ENCODE measurements at places on chromosomes 1 and 21.

- no peak for DNase-seq
Measured at GRCh38 chr1:118961156-118961555, 27.0 kb downstream of the TBX15 start.

GRCh38 chr1:45945426-45945825, 142.0 kb downstream of the MAST2 start:
- DNase-seq: no peak

DNA sequence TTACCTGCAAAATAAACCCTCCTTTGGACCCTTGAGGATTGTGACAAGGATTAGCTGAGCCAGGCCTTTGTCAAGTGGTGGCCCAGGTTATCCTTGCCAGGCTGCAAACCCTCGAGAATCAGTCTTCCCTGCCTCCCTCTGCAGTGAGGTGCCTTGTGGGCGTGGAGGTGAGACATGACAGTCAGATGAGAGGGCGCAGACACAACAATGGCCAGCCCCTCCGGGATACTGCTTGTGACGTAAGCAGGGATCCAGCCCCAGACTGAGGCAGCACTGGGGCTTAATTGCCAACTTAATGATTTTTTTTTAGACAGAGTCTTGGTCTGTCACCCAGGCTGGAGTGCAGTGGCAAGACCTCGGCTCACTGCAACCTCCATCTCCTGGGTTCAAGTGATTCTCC, 104.6 kb downstream of the LAMC2 start:
- DNase-seq: no peak

GRCh38 chr1:148293651-148294050, 141.6 kb upstream of the NBPF11 start:
- DNase-seq: no peak

GRCh38 chr1:46394108-46394871, at the start of gene FAAH:
Gene FAAH (plus strand): TSS chr1:46394317. CDS start chr1:46394349, 32 bp downstream.
- DNase-seq: peak; percentile 81

DNA sequence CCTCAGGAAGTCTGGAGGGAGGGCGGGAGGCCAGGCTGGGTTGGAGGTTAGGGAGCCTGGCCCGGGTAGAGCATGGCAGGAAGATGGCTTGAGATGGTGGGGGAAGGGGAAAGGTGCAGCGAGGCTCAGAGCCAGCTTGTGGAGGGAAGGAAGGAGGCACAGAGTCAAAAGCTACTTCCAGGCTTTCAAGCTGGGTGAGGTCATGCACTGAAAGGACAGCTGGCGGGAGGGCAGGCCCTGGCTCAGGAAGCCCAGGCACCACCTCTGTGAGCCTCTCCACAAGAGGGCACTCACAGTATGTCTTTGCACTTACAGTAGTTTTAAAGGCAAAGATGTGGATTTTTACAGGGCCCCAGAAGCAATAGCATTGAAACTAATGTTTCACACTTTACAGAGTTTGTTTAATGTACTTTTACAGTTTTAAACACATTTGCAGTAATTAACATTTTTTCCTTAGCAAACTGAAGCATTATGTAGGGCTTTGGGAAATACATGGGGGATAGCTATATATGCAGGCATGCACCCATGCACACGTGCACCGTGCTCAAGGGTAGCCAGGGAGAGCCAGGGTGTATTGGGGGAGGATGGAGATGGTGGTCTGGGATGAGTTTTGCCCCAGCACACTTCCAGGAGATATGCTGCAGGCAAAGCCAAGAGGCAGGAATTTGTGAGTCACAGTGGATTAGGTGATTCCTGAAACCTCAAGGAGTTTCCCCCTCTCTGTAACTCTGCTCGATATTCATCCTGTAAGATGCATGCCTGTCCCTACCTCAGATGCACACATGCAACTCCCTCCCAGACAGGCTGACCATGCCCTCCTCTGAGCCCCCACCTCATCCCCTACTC, 6.1 kb upstream of the ADAM15 start:
- DNase-seq: peak; percentile 64

GRCh38 chr1:222441066-222441465, 106.8 kb downstream of the HHIPL2 start:
- no peak for DNase-seq

GRCh38 chr21:45209685-45210284, 77.9 kb downstream of the POFUT2 start:
- no peak for DNase-seq

- DNase-seq: no peak
Measured at GRCh38 chr1:43379476-43379875, 10.1 kb downstream of the MED8 start.

DNA sequence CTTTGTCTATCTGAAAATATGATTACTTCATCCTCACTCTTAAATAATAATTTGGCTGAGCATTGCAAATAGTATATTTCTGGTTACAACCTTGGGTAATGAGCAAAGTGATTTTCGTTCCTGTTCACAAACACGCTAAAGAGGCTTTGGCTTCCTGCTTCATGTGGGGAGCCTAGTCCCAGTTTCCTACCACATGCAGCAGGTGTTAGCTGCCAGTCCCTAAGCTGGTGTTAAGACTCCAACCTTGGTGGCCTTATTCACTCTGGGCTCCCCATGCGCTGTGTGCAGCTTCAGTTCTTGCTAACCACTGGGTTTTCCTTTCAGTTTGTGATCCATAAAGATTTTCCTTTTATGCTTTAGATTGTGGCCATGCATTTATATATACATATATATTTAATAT, 56.7 kb upstream of the BARHL2 start:
- DNase-seq: no peak

DNA sequence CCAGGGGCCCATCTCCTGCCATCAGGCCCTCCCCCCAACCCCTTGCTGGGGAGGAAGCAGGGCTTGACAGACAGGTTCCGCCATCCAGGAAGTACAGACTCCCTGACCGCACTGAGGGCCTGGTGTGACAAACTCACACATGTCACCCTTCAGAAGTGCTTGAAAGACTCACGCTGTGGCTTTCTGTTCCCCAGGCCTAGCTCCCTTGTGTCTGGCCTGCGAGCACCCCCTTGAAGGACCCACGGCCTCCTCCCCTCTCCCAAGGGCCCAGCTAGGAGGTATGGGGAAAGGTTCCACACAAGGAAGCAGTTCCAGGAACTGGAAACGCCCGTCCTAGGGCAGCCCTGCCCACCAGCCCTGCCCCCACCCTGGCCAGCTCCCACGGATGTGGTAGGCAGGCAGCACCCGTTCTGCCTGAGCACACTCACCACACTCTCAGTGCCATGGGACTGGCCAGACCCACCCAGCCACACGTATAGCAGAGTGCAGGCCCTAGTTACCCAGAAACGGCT, 26.7 kb downstream of the SLC2A1 start:
- DNase-seq: no peak

GRCh38 chr1:4662723-4663122, 8.3 kb downstream of the AJAP1 start:
- DNase-seq: no peak

DNA sequence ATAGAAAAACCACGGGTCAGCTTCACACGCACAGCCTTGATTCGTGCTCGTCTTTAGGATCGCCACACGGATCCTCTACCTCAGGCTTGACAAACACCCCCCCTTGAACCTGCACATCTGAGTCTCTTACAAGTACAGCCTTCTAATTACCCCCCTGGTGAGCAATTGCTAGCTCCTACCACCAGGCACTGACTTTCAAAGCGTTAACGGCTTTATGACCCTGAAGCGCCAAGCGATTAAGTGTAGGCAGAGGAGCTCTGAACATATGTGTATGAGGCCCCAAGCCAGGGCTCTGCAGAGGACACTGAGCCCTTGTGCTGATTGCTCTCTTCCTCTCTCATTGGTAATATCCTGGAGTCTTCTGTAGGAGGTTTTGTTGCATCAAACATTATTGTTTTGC, 55.7 kb upstream of the EPHA8 start:
- DNase-seq: no peak

DNA sequence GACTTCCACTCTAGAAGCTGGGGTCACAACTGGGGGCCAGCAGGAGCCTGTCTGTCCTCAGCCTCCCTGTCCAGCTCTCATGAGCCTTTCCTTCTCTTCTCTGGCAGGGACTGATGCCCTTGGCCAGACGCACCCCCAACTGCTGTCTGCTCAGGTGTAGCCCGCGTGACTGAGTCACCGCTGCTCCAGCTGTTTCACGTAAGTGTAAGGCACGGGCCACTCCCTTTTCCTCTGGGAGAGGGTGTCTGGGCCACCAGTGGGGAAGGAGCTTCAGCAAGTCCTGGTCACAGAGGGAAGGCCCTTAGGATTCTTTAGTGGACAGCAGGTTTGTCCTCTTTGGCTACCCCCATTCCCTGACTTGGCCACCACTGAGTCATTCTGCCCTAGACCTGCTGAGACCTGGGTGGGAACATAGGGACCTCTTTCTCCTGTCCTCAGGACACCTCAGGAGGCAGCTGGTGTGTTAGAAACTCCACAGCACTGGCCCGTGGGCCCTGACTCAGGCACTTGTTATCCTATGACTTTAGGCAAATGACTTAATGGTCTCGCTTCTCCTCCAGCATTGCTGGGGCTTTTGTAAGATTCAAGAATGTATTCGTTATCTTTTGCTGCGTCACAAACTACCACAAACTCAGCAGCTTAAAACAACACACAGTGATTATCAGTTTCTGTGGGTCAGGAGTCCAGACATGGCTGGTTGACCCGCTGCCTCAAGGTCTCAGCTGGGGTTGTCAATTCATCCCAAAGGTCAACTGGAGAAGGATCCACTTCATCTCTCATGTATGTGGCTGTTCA, 64.8 kb downstream of the FAM163A start:
- DNase-seq: no peak

GRCh38 chr1:14592004-14592631, 6.4 kb upstream of the KAZN start:
- DNase-seq: no peak

DNA sequence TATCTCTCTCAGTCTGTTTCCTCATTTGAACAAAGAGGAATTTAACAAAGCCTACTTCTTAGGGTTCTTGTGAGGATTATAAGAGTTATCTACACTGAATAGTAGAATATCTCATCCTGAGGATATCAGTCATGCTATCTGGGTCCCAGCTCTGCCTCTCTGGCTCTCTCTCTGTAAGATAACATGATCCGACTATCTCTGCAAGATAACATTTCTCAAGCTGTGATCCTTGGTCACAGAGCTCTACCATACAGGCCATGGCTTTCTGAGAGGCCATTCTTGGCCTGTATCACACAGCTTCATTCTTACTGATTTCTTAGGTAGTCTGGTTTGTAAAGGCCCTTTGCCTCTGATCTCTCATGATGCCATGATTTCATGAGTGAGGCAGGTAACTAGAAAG, 71.0 kb upstream of the TRABD2B start:
- no peak for DNase-seq

- no peak for DNase-seq
Measured at GRCh38 chr1:117436513-117436912, 69.3 kb downstream of the MAN1A2 start.

GRCh38 chr21:37463083-37463801, 96.7 kb downstream of the DYRK1A start:
- DNase-seq: no peak

DNA sequence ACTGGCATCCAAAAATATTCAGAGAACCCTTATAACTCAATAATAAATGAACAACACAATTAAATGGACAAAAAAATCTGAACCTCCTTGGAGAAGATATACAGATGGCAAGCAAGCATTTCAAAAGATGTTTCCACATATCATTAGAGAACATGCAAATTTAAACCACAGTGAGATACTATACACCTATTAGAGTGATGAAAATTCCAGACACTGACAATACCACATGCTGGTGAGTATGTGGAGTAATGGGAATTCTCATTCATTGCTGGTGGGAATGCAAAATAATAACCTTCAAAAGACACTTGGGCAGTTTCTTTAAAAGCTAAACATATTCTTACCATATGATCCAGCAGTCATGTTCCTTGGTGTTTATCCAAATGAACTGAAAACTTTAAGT, 46.1 kb downstream of the HS2ST1 start:
- DNase-seq: no peak
